ENCODE measurements at places on chromosomes 12 and 14.

DNA sequence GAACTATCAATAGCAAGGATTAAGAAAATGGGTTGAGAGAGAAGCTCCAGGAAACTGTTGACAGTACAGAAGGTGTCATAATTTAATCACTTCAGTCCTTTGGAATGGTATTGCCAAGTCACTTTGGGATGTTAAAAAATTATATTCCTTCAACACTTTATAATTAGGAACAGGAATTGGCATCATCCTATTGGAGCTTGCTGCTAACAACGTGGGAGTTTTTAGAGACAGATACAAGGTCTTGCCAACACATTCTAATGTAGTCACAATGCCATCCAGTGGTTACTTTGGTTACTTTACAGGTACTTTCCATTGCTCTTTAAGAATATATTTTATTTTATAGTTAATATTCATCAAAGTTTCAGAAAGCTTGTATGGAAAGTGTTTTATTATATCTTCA, 310.1 kb downstream of the SYT1 start:
- no peak for DNase-seq

- no peak for DNase-seq
These were observed 102.0 kb upstream of the HIF1A start for GRCh38 chr14:61593330-61593729.

DNA sequence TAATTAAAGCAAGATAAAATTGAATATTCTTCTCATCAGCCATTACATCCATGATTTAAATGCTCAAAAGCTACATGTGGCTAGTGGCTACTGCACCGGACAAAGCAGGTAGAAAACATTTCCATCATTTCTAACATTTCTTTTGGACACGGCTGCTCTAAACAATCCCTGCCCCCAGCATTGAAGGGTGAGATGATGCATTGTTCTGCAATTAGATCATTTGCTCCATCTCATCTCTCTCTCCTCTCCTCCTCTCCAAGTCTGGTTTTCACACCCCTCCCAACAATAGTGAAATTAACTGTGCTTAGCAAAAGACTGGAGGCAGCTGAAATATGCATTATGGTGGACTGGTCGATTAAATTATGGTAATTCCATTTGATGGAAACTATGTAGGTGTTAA, 288.5 kb downstream of the KSR2 start:
- no peak for DNase-seq

- DNase-seq = no peak
These were observed 164.7 kb downstream of the SSPN start for GRCh38 chr12:26360062-26360461.

DNA sequence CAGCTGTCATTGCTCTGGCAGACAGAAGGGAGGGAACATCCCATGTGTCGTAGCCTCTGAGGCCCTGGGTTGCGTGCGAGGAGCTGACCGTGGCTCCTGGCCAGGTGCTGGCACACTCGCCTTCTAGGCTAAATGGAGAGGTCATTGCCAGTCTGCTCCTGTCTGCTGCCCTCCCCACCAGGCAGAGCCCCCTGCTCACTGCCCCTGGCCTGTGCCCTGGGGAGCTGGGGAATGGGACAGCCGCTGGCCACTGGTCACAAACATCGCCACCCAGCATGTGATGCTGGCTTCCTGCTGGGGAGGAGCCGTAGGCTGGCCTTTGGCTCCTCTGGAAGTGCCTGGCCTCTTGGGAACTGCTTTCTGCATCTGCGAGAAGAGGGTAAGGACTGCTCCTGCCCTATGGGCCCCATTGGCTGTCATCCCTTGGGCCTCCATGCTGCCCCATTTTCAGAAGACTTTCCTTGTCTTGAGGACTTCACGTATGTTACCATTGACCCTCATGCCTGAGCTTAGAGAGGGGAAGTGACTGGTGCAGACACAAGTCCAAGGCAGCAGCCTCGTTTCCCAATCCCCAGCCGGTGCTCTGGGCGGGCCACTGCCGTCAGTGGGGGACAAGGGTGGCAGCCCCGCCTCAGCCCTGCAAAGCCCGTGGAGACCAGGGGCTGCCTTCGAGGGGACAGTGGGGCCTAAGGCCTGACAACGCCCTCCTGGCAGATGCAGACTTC, 2.0 kb upstream of the TNFAIP2 start:
- no peak for DNase-seq

- no peak for DNase-seq
These were observed 33.1 kb downstream of the IRF2BPL start for GRCh38 chr14:76995279-76996035.

- DNase-seq = no peak
These were observed 64.2 kb upstream of the IFNG-AS1 start for GRCh38 chr12:67925077-67925476.

Data from activated CD4-positive, alpha-beta T cell treated with anti-CD3 and anti-CD28 coated beads, Interleukin-2, amount 50 U/mL, for 4 hours (primary cell).